ENCODE measurements at places on chromosomes 3 and 15.

DNA sequence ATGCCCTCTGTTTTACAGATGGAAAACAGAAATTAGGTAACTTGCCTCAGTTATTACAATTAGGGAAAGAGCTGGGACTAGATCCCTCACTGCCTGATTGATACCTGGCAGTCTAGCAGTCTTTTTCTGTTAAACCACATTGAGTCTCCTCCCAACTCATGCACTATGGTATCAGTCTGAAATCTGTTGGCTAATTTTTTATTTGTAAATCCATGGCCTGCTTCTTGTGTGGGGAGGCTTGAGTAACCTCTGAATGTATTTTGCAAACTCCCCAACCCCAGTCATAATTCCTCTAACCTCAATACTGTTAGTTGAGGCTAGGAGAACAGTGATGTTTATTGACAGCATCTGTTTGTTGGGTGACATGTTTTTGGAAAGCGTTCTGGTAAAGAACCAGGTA, 35.9 kb downstream of the TMOD3 start:
- DNase-seq = no peak

GRCh38 chr3:71997066-71997653, 212.2 kb upstream of the PROK2 start:
- DNase-seq = no peak

GRCh38 chr3:195739561-195740111, 18.9 kb downstream of the MUC20 start:
- no peak for DNase-seq

GRCh38 chr3:175146258-175146657, 287.1 kb downstream of the NAALADL2 start:
- DNase-seq = no peak

DNA sequence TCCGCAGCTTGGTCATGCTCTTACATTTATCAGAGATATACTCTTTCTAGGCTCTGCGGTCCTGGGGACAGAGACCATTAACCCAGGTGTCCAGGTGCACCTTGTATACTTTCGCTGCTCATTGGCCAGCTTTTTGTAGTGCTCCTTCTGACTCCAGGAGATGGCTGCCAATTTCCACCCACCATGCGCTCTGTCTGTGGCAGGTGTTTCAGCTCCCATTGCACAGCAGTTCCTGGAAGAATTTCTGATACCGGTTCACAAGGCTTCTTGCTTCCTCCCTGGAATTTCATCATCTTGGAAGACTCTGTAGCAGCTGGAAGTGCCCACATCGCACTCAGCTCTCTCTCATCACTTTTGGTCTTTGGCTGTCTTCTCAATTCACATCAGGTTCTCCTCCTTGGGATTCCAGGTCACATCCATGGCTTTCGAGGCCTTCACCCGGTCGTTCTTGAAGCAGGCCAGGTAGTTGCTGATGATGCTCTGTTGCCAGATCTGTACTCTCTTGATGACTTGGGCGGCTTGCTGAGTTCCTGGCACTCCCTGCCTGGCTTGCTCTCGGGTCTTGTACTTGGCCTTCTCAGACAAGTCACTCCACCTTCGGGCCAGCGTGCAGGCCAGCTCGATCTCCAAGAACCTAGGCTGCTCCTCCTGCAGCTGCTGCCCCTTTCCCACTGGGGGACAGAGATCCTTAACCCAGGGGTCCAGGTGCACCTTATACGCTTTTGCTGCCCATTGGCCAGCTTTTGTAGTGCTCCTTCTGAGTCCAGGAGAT, 41.1 kb upstream of the ARL8B start:
- no peak for DNase-seq

GRCh38 chr15:64686130-64686735, 89.2 kb downstream of the RBPMS2 start:
- DNase-seq = no peak

DNA sequence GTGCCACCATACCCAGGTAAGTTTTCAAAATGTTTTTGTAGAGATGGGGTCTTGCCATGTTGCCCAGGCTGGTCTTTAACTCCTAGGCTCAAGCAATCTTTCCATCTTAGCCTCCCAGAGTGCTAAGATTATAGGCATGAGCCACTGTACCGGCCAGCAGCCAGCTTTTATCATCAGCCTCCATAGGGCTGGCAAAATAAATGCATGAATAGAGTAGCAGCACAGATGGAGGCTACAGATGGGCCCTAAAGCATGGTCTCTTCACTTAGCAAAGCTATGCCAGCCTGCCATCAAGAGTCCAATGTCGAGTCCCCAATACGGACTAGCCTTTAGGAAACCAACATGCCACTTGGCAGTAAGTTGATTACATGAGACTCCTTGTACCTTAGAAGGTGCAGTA, 63.8 kb downstream of the CNTN3 start:
- no peak for DNase-seq

DNA sequence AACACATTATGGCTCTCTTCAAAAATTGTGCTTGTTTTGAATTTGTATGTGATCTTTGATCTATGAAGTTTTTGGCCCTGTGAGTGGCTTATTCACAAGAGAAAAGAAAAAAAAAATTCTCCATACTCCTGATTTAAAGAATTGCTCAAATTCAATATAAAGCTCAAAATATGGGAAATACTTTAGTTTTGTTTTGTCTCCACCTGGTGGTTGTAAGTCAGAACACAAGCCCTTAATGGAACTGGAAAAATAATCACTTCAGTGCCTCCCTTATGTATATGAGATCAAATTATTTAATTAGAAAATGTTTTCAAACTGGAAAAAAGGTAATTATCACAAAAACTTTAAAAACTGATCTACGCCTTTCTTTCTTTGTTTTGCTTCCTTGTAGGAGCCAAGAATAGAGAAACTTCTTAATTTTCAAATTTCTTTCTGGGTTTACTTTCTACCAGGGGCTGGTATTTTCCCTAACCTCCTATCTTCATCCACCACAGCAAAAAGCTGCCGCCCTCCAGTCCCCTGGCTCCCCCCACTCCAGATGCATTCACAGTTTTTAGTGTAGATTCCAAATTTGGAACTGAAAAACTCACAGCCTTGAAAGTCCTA, 50.6 kb downstream of the SERP1 start:
- DNase-seq = no peak

DNA sequence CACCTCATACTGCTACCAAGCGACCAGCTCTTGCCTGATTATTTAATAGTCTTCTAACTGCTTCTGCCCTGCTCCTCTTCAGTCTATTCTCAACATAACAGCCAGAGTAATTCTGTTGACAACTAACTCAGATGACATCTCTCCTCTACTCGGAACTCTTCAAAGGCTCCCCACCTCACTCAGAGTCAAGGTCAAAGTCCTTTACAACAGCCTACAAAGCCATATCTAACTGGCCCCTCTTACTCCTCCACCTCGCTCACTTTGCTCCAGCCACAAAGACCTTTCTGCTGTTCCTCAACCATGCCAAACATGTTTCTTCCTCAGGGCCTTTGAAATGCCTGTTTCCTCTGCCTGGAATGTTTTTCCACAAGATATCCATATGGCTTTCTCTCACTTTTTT, 43.6 kb downstream of the PIK3R4 start:
- DNase-seq = no peak

DNA sequence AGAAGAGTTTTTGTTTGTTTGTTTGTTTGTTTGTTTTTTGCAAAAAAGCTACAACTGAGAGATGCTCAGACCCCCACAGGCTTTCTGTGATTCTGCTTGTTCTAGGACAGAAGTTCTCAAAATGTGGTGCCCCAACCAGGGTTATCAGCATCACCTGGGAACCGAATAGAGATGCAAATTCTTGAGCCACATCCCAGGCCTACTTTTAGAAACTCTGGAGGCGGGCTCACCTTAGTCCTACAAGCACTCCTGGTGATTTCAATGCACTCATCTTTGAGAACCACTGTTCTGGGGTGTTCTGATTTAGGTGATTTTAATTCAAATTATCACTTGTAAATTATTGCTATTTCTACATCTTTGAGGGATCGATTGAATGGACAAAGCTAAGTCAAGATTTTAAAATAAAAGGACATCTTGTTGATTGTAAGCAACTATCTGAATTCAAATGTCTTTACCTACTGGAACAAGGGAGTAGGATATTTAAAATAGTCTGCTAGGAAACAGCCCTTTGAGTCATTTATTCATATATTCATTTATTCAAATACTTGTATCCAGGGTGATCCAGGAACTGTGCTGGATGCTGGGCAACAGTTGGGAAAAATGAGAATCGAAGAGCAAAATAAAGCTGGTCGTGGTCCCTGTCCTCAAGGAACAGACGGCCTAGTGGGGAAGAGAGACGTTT, 44.7 kb upstream of the CADPS start:
- DNase-seq = no peak

- no peak for DNase-seq
These were observed 112.4 kb downstream of the ABI3BP start for GRCh38 chr3:100880845-100881244.

DNA sequence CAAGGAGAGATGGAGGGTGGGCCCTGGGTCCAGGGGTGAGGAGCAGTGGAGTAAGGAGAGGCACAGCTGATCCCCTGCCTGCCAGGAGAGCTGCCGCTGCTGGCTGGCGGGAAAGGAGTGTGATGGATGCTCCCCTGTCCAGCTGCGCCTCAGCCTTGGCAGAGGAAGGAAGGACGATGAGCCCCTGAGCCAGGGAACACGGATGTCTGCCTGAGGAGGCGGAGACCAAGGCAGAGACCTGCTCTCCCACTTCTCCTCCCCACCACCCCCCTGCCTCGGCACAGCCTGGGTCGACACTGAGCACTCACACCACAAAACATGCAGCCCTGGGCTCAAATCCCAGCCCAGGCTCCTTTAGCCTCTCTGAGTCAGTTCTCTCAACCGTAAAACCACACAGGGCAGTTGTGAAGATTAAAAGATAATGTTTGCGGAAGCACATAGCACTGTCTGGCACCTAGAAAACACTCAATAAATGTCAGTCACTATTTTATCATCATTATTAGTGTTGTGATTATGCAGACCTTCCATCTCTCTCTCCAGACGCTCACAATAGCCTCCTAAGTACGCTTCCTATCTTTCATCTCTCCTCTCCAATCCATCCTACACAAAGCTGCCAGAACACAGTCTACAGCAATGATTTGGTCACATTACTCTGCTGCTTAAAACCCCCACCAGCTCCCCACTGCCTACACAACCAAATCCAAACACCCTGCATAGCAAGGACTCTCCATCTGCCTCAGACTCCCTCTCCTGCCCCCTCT, 52.2 kb downstream of the SEMA5B start:
- no peak for DNase-seq

DNA sequence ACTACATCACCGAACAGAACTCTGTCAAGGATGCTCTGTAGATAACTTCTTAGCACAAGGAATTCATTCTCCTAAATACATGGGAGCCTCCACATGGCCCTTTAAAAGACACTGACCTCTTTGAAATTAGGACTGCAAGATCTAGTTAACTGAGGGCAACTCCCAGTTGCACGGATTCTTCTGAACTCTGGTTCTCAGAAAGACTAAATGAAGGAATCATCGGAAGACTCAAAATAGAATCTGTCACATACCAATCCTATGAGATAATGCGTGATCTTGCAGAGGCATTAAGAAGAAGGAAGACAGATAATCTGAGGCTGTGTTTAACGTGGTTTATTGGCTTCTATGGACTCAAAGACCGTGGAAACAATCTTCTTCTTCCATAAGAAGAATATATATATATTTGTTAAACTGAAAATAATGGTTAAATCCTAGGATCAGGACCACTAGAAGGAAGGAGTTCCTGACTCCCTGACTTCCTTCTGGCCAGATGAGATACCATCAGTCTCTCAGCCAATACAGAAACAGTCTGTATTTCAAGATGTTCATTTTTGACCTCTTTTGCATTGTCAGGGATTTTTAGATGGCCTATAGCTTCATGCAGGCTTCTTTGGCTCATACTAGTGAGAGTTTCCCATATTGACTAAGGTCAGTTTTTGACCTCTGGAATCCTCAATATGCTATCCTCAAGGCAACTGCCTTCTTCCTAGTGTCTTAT, 33.9 kb upstream of the TBC1D23 start:
- no peak for DNase-seq

GRCh38 chr3:125375950-125376679, 990 bp upstream of the ZNF148 start:
- DNase-seq = no peak

DNA sequence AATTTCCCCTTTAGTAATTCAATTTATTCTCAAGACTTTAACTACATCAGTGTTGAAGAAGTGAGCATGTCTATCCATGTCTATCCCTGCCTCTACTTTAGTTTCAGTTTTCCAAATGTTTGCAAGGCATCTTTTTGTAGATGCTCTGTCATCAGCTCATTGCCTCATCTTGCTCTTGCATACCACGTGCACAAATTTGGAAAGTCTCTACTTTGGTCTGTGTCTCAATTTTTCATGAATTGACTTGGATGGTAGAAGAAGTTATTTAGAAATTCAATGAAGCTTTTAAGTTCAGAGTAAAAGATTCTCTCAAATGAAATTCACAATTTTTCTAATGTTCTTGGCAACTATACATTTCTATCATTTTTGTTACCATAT, 55.3 kb downstream of the CLDN1 start:
- DNase-seq = no peak

- no peak for DNase-seq
These were observed 64.7 kb downstream of the GPR176 start for GRCh38 chr15:39855400-39855799.

DNA sequence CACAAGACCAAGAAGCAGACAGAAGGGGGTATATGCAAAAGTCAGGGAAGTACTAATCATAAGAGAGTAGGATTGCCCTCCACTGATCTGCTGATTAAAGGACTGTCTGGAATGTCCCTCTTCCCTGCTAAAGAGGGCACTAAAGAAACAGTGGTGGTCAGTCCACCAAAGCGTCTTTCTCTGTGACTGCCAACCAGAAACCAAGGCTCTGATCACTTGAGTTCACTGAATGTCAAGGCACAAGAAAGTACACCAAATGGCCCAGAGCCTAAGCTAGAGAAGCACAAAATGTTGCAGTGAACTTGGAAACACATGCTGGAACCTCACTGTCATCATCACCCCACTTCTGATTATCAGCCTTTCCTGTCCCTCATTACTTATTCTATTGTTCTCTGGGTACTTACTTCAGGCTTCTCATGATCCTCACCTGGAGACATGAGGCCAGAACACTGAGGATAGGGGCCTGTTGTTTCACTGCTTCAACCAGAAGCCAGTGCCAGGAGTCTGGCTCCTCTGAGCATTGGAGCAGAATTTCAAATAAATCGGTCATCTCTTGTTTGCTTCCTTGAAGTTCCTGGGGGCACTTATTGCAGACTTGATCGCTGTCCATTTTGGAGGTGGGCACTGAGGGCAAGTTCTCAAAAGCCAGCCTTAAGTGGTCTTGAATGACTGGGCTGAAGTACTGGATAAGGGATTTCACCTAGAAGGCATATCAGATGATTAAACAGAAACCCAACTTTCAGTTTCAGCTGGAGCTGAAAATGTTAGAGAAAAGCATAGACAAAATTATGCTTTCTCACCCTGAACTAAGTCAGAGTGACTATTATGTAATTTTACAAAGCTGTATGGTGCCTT, 58.9 kb downstream of the EIF3J start:
- no peak for DNase-seq

GRCh38 chr15:58043192-58043903, 22.2 kb downstream of the ALDH1A2 start:
- no peak for DNase-seq

DNA sequence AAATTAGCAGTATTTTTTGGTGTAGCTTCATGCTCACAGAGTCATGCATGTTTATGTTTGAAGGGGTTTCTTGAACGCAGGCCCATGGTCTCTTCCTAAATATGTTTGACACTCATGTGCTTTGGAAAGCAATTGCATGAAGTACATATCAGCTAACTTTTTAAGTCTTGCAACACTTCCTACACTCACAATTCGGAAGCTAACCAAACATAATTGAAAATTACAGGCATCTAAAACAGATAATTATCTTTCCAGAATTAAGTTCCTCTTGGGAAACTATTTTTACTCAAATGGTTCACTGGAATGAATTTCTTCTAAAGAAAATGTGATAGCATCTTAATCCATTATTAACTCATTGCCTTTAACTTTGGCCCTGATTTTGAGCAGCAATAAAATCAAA, 438.9 kb downstream of the RAP2B start:
- no peak for DNase-seq
